Stimulated activated CD8-positive, alpha-beta memory T cell treated with anti-CD3 and anti-CD28 coated beads, Interleukin-15, amount 100 ng/mL, for 1 hour (primary cell): ENCODE measurements at places on chromosomes 5 and 9.

DNA sequence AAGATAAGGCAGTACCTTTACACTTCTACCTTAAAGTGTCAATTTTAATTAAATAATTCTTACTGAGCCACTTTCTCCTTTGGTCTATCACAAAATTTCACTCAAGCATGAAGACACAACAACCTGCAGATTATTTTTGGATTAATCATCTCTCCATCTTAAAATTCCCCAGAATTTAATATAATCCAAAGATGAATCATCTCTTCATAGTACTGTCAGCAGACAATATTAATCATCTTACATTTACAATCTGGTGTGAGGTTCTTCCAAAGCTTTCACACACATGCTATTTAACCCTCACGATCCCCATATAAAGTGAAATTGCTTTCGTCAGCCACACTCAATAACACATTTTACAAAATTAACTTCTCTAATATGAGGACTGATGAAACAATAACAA lies 43.0 kb downstream of the LHFPL2 start:
- no peak for DNase-seq

- DNase-seq, result no peak
Observed at GRCh38 chr5:72438141-72438540, 69.1 kb downstream of the ZNF366 start.

- no peak for DNase-seq
Observed at GRCh38 chr9:5620494-5620893, 8.4 kb upstream of the RIC1 start.

DNA sequence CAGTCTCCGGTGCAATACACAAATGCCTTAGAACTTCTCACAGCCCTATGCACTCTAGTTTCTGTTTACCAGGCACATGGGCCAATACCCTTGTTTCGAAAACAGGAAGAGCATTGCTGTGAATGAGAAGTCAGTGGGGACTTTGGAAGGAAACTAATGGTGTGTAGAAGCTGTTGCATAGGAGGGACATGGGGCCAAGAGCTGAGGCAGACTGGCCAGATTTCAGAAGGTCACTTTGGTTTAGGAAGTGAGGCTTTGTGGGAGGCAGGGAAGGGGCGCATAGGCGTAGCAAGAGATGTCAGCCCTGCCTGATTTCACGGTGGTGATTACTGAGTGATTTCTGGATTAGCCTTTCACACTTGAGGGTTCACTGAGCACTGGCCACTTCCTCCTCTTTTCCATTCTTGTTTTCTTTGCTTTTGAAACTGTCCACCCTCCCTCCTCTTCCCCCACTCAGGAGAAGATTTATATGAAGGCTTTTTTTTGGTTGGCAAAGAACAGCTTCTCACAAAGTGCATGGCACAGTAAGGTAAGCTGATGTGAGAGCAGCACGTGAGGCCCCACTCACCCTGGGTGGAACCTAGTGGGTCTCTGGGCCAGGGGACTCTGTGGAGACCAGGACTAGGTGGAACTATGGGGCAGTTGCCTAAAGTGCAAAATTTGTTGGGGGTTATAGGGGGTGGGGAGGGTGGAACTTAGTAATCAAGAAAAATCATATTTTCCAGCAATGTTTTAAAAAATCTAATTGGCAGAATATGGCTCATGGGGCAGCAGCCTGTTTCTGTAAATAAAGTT lies 6.1 kb upstream of the TMEM252 start:
- DNase-seq, result no peak

DNA sequence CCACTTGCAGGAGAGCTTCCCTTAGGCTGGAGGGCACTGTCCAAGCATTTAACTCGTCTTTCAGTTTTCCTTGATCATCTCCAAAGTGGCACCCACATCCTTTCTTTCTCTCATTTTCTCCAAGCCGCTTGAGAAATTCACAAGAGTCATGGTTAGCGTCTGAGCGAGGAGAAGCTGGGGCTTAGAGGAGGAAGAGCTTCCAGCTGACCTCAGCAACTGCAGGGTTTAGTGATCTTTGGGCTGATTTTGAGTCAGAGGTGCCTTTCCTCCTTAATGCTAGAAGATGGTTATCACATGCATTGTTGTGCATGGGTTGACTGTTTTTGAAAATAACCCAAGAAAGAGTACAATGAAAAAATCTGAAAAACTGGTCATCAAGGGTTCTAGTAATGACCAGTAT lies 134.7 kb downstream of the GADD45G start:
- DNase-seq, result no peak
